ENCODE measurements at places on chromosomes 13 and 19.
A peak's percentile ranks its signal among the peaks of the same experiment; 100 is the strongest.

GRCh38 chr13:33150662-33151061, 134.4 kb downstream of the KL start:
- DNase-seq: no peak

DNA sequence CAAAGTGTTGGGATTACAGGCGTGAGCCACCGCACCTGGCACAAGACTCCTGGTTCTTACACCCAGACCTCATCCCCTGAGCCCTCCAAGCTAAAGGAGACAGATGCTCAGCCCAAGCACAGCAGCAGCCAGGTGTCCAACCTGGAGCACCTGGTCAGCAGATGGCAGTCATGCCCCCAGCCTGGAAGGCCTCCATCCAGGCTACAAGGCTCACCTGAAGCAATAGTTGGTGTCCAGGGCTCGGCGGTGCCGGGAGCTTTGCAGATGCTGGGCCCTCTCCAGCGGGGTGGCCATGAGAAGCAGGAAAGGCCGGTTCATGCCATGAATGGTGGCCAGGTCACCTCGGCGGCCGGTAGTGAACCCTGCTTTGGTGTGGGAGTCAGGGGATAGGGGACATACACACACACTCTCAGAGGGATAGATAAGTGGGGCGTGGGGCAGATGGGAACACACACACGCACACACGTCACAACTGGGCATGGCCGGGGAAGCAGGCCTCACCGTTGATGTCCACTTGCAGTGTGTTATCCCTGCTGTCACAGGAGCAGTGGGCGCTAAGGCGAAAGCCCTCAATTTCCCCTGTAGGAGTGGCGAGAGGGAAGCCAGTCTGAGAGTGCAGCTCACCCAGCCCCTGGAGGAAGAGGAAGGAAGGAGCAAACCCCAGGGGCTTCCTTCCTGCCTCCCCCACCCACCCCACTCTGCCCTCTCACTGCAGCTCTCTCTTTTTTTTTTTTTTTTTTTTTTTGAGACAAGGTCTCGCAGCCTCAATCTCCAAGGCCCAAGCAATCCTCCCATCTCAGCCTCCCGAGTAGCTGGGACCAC, 11.8 kb downstream of the TGFB1 start:
- no peak for DNase-seq

GRCh38 chr13:75740031-75740430, 103.9 kb downstream of the LMO7 start:
- DNase-seq: no peak

GRCh38 chr19:14400951-14401431, 18.1 kb downstream of the DDX39A start:
- no peak for DNase-seq

GRCh38 chr13:44333950-44334655, 39.5 kb upstream of the SERP2 start:
- no peak for DNase-seq

DNA sequence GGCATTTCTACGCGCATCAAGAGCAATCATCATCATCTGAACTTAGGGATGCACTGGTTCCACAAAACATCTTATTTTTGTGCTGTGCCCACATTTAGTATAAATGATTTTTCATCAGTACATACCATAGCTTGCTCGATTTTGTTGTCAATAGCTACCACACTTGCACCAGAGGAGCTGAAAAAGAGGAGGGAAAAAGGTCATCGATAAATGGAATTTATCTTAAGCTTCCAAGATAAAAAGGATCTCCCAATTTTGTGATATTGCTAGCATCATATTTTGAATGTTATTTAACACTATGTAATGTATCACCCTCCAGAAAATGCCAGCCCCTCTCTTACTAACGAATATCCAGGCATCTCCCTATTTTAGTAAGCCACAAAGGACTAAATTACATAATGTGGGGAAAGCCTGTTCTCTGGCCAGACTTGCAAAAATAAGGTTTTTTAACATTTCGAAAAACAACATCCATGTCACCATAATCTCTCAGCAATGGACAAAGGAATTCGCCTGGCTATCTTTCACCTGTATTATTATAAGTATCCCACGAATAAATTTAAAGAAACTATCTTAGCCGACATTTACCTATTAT, 62.4 kb downstream of the SERP2 start:
- DNase-seq: no peak

- no peak for DNase-seq
Measured at GRCh38 chr13:45224176-45224575, 23.3 kb upstream of the KCTD4 start.

GRCh38 chr19:4713384-4713951, 10.2 kb downstream of the DPP9 start:
- no peak for DNase-seq

DNA sequence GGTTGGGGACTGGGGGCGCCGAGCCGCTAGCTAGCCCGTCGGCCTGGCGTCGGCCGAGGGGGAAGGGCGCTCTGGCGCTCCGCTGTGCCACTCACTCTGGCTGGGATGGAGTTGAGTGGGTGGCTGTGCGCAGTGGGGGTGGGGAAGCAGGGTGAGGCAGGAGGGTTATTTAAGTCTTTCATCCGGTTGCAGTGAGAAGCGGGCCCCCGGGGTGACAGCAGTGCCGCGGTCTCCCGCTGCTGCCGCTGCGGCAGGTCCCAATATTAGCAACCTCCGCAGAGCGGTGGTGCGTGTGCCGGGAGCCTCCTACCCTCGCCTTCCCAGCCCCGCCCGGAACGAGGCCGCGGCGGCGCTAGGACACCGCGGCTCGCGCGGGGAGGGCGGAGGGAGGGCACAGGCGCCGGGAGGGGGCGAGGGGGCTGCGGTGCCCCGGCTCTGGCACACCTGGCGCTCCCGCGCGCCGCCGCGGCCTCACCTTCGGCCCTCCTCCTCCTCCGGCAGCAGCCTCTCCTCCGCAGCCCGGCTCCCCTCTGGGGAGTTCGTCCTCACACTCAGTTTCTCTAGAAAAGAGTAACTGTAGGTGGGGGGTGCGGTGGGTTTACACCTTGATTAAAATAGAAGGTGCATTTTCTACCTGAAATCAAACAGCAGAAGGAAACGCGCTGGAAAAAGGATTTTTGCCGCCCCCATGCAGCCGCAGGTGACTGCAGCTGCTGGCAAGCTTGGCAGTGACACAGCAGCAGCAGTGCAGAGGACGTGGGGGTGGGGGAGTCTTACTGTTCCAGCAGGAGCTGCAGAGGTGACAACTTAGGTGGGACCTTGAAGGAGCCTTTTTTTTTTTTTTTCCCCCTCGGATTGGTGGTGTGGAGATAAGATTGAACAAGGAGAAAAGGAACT, 4.5 kb downstream of the FGF9 start:
- DNase-seq: peak; percentile 75

DNA sequence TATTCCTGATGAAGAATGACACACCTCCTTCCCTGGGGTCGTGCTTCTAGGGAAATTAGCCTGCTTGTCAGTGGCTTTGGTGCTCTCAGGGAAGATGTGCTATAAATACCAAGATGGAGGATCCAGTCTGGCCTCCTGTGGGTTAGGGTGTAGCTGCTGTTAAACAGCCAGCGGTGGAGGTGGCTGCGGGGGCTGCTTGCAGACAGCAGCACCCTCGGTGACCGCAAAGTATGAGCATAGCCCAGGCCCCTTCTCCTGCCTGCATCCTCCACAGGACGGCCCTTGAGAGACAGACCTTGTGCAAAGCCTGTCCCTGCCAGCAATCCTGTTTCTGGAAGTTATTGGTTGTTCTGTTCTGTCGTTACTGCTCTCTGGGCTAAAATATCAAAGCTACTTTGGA, 11.4 kb downstream of the VSTM2B start:
- DNase-seq: no peak

DNA sequence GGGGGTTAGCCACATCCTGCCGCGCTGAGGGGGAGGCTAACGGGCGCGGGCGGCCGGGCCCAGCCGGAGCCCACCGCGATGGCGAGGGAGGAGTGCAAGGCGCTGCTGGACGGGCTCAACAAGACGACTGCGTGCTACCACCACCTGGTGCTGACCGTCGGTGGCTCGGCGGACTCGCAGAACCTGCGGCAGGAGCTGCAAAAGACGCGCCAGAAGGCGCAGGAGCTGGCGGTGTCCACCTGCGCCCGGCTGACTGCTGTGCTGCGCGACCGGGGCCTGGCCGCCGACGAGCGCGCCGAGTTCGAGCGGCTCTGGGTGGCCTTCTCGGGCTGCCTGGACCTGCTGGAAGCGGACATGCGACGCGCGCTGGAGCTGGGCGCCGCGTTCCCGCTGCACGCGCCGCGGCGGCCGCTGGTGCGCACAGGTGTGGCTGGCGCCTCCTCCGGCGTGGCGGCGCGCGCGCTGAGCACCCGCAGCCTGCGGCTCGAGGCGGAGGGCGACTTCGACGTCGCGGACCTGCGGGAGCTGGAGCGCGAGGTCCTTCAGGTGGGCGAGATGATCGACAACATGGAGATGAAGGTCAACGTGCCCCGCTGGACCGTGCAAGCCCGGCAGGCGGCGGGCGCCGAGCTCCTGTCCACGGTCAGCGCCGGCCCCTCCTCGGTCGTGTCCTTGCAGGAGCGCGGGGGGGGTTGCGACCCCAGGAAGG, 692 bp downstream of the RGS9BP start:
- DNase-seq: peak; percentile 60

DNA sequence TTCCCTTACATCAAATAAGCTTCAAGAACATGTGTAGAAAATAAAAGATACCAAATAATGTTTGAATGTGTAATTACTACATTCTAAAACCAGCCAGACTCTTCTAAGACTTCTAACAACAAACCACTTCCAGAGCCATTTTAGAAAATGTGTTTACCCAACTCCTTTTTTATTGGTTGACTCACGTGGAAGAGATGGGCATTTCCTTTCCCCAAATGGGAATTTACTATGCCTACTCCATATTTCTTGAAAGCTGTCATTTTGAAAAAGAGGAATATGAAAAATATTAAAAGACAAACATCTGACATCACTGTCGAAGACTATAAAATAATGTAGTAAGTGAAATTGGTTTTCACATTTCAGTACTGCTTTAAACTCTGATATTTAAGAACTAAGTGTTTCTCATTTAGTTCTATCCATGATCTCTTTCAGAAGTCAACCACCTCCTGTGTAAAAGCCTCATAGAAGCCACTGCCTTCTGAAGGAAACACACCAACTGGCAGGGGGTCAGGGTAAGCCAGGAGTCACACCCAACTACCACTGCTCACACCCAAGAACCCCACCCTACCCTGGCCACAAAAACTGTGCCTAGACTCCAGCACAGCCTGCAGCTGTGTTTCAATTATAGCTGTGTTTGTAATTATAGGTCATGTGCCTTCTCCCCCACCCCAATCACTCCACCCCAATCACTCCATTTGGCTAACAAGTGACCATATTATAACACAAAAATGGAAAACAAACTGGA, 86.8 kb downstream of the UBL3 start:
- DNase-seq: no peak

GRCh38 chr19:10270180-10270615, 722 bp upstream of the ICAM1 start:
- DNase-seq: no peak

- no peak for DNase-seq
Measured at GRCh38 chr13:86446311-86446710, 647.1 kb upstream of the SLITRK6 start.

DNA sequence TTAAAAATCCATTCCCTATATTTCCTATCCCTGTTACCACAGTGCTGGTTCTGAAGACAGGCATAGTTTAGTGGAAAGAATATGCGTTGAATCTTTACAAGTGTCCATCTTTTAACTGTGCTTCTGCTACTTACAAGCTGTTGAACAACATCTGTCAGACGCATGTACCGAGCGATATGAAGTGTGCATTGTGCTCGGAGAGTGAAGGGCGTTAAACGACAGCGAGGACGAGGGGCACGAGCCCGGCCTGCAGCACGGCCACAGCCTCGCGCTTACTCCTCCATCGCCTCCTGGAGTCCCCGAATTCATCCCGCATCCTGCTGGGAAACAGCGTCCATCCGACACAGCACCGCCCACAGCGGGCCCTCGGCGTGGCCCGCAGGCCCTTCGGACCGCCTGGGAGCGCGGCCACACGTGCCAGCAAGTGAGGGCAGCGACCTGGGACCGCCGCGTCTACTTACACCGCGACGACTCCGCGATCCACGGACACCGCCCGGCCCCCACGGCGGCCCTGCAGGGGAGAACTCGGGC, 514 bp downstream of the PCID2 start:
- DNase-seq: no peak

DNA sequence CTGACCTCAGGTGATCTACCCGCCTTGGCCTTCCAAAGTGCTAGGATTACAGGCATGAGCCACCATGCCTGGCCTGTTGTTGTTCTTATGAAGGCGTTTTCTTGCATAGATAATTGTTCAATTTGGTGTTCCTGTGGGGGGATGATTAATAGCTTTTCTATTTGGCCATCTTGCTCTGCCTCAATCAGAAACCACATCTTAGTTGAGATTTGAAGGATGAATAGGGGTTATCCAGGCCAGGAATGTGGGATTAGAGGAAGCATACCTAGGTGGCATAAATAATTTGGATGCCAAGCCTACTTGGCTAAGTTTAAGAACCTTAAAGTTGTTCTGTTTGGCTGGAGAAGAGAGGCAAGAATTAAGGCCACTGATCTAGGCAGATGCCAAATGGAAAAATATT, 44.4 kb downstream of the CCNA1 start:
- DNase-seq: no peak

DNA sequence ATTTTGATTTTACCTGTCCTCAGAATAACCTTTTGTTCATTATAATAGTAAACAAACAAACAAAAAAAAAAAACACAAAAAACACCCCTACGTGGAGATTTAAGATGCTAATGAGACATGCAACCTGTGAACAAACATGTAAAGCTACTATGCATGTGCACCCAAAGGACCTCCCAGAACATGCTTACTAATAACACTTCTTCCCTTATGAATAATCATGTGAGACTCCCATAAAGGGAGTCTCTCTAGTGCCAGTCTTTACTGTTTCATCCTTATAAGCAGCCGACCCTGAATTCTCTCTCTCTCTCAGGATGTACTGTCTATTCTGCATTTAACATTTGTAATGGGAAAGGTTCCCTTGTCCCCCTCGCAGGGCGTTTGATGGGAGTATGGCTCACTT, 1051.1 kb downstream of the PCDH17 start:
- DNase-seq: no peak

- DNase-seq: no peak
Measured at GRCh38 chr13:32262619-32263018, 52.5 kb downstream of the ZAR1L start.

- no peak for DNase-seq
Measured at GRCh38 chr19:39299404-39299803, 3.2 kb downstream of the IFNL1 start.

DNA sequence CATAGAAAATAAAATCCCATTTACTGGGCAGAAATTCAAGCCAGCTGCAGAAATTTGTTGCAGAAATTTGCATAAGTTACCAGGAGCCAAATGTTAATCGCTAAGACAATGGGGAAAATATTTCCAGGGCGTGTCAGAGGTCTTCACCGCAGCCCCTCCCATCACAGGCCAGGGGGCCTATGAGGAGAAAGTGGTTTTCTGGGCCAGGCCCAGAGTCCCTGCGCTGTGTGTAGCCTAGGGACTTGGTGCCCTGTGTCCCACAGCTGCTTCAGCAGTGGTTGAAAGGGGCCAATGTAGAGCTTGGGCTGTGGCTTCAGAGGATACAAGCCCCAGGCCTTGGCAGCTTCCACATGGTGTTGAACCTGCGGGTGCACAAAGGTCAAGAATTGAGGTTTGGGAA, 278.9 kb upstream of the PCDH9 start:
- no peak for DNase-seq

GRCh38 chr13:51895906-51896888, 34.4 kb downstream of the CCDC70 start:
- peak; percentile 60 for DNase-seq

GRCh38 chr19:42965176-42965575, 28.2 kb upstream of the PSG7 start:
- no peak for DNase-seq

- no peak for DNase-seq
Measured at GRCh38 chr19:1520203-1520780, 3.6 kb upstream of the PLK5 start.

- no peak for DNase-seq
Measured at GRCh38 chr13:37914781-37915391, 45.3 kb upstream of the TRPC4 start.

All from retina (tissue), 1 donor.